ENCODE measurements at places on chromosomes 13 and 19. TPM values are rescaled to one million over a fixed set of nuclear protein-coding genes. Genes with fewer than 3 reads are reported as not detected.

Gene CEACAM16
- total RNA-seq, result not detected

DNA sequence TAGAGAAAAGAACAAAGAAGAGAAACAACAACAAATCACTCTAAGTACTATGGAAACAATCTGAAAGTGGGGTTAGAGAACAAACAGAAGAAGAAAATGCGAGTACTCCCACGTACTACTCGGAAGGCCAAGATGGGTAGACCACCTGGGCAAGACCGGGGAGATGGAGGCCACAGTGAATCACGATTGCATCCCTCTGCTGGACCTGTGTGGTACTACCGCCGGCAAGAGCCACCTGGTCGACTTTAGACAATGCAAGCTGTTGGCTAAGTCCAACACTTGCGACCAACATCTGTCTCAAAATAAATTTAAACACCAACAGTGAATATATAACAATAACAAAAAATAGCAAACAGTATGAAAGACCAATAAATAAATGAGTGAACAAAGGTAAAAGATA, 45.5 kb upstream of the ZNF91 start:
- no peak for DNase-seq

Gene TMEM259
- 120 TPM for total RNA-seq

GRCh38 chr19:28012361-28012760, 1200.6 kb downstream of the UQCRFS1 start:
- no peak for DNase-seq

DNA sequence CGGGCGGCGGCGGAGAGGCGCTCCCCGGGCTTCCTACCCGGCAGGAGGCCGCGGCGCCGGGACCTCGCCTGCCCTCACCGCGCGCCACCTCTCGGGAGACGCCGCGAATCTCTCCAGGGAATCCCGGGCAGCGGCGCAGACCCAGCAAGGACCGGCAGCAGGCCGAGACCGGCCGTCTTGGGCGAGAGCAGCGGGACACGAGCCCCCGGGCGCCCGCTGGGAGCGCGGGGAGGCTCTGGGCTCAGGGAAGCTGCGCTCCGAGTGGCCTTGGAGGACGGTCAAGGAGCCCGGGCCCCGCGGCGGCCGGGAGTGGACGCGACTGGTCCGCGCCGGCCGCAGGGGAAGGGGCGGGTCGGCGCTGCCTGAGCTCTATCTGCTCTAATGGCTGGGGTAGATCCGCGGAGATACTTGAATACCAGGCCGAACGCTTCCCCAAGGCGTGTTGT, 14.7 kb downstream of the CDX2 start:
- no peak for DNase-seq

Gene ETHE1
- 31.5 TPM for total RNA-seq

Gene FUT3
- not detected for total RNA-seq

DNA sequence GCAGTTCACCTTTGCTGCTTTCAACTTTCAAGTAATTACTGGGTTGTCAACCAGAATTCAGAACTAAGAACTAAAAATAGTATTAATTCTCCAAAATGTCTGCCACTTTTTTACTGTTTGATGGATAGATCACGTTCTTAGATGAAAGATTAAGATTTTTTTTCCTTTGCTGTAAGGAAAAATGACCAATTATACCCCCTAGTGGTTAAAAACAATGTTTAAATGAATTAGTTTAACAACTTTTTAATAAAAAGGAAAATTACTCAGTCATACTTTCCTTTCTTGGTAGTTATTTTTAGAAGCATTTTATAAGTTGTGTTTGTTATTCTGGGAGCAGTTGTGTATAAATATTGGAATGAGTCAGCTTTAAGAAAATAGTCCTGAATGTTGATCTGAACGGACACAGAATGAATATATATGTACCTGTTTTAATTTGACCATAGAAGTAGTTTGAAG, 4.6 kb downstream of the TM9SF2 start:
- DNase-seq, result no peak

- DNase-seq, result no peak
Observed at GRCh38 chr13:67048084-67048820, 181.9 kb downstream of the PCDH9 start.

Gene ZNF560
- total RNA-seq, result not detected

Gene SOHLH2
- total RNA-seq, result not detected

DNA sequence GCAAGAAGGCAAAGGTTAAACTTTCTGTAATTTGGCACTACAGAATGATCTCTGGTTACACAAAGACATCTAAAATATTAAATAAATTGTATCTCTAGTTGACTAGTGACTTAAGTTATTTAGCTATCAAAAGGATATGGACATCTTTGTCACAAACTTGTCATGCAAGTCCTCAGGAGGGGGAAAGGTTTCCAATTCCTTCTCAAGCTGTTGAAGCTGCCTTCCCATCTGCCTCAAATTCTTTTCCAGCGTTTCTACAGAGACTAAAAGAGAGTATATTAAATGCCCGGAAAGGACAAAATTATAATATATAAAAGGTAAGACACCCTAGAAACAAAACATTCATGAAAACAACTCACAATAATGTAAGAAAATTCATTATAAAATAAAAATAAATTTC, 324.5 kb downstream of the DIAPH3 start:
- DNase-seq, result no peak

Gene CEACAM3
- total RNA-seq, result not detected

DNA sequence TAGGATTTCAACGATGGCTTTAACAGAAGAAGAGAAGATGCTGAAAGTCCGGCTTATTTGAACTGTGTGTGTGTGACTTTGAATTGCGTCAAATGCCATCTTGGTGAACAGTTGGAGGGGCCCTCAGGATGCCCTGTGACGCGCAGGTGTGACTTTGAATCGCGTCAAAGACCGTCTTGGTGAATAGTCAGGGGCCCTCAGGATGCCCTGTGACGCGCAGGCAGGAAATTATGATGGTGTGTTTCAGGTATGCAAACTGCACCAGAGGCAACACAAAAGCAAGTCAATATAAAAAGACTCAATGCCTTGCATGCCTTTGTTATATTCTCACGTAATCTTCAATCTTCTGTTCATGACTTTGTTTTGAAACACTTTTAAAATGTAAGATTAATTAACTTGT, 29.2 kb downstream of the ATP11A start:
- DNase-seq, result no peak

Gene ATP7B
- total RNA-seq, result 16.6 TPM

Gene NBEA
- 9.7 TPM for total RNA-seq

Gene RPS15
- total RNA-seq, result 614 TPM

Gene DPF1
- 2.4 TPM for total RNA-seq

DNA sequence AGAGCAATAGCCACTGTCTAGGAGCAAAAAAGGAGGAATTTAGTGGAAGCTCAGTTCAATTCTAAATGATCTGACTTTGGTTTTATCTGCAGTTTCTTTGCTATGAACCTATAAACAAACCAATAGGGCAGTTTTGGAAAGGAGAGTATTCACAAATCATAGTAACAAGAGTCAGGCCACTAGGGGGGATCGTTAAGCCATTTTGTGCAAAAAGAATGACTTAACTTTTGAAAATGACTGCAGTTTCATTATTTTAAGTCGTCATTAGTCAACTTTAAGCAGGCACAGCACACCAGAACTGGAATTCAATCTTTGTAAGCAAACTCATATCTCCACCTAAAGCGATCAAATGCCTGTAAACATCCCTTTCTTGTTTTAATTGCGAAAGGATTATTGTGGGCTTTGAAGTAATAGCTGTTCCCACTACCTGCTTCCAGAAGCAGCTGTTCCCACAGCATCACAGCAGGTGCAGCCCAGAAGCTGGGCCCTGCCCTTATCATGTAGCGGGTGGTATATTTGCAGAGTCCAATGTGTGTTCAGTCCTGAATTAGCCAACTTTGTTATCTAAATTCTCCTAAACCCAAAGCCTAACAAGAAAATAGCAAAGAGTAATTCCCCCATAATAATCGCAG, 51.5 kb downstream of the SOX21 start:
- no peak for DNase-seq

DNA sequence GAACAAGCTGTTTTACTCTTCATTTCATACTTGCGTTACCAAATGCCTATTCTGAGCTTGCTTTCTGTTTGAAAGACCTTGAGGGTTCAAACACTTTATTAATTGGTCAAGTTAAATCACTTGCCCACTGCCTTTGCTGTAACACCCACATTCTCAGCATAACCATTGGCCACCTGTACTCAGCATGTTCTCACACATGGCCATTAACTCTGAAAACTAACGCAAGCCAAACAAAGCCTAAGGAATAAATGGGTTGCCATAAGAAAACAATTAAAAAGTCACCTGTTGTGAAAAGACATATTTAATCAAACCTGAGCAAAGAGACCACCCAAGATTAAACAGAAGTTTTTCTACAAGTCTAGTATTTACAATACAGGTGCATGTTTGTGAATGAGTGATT, 517.2 kb upstream of the SPRY2 start:
- DNase-seq, result no peak

- no peak for DNase-seq
Observed at GRCh38 chr13:31037874-31038500, 105.5 kb downstream of the TEX26 start.

Gene CGB1
- total RNA-seq, result 0.92 TPM

Gene FCER2
- not detected for total RNA-seq

Gene MEF2B
- 1.4 TPM for total RNA-seq

DNA sequence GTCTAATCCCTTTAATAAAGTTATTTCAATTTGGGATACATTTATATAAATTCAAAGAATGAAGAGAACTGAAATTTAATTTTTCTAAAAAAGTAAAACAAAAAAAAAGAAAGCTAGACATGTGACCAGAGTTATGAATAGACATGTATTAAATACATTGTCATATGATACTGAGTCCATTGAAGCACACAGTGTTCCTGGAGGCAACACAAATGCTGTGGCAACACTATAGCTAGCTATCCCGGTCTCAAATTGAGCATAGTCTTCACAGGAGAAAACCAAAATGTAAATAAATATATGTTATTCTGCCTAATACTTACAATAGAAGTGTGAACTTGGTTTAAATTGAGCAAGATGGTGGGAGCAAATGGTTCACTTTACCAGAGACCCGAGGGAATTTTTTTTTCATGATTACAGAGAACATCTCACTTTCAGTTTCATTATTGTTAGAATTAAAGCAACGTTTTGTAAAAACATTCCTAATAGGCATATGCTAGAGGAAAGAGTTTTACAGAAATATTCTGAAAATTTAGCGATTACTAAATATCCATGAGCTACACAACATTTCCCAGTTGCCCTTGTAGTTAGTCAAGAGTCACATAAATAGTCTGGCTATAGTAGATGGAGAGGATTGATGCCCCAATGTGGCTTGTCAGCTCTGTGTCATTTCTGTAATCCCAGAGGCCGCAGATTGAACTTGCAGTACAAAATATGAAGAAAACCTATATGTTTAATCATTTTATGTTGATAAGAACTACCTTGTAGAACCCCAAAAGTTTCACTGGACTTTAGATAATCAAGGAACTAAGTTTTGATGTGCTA, 775.7 kb upstream of the SPRY2 start:
- DNase-seq, result no peak

DNA sequence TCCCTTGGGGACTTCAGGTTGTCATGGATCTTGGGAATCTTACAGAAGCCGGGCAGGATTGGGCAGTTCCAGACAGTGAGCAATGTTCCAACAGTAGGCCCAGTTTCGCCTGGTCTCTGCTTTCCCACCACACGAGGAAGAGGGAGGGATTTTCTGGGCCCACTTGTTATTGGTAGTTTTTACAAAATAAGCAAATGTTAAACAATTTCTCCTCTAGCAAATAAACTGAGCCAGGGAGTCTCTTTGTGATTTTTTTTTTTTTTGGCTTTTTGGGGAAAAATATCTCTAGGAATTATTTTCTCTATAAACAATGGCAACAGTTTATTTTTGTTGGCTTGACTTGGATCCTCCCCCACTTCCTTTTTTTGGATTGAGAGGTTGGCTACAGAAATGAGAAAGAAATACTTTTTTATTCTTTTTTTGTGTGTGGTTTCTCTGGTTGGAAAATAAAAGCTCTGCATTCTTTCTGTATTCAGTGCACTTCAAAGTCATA, 89.3 kb downstream of the TM9SF2 start:
- DNase-seq, result no peak

- no peak for DNase-seq
Observed at GRCh38 chr13:102912599-102912998, 66.8 kb downstream of the ERCC5 start.

Gene FFAR2
- total RNA-seq, result not detected

Gene PNMA8A
- 10.1 TPM for total RNA-seq

GRCh38 chr19:5977785-5978605, at the start of gene RANBP3:
Gene RANBP3, minus strand, starts transcription at chr19:5978140. Its CDS starts 58 bp downstream, at chr19:5978082.
- DNase-seq, result peak; percentile 100
